ENCODE measurements at places on chromosomes 2 and 18. TPM values are rescaled to one million over a fixed set of nuclear protein-coding genes. Genes with fewer than 3 reads are reported as not detected.

GRCh38 chr18:42414756-42415454 is 459.9 kb downstream of the PIK3C3 start:
- DNase-seq, result no peak
- H3K4me1 ChIP-seq, result no peaks in the 10 kb centered on the region
- H3K36me3 ChIP-seq, result no peaks in the 10 kb centered on the region

DNA sequence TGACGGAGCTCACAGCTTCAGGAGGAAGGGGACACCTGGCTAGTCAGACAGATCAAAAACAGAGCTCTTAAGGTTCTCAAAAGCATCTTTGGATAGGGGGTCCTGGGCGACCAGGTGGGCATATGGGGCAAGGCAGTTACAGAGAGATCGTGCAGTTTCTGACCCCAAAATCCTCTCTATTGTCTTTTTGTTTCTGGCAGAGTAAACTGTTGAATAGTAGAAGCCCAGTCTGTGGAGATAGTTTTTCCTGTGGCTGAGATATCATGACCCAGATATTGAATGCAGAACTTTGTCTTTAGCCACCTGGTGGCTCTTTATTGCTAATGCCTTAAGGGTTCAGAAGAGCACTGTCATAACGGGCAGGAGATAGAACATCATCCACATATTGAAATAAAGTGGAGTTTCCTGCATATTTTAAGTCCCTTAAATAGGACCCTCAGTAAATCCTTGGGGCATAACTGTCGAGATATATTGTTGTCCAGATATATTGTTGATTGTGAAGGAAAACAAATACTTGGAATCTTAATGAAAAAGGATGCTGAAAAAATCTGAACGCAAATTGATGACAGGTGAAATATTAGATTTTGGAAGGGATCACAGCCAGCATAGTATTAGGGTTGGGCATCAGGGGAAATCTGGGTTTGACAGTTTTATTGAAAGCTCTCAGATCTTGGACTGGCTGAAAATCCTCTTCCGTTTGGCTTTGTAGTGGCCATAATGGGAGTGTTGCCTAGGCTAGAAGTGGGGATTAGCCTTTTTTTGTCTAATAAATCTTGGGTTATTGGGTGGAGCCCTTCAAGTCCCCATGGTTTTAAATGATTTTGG is 14.1 kb upstream of the ZDBF2 start:
- no peak for DNase-seq
- no peak overlapping the region for H3K27ac ChIP-seq
- peaks cover 17% of the 10 kb centered on the region for H3K27me3 ChIP-seq
- H3K4me3 ChIP-seq, result no peak overlapping the region
- no peaks in the 10 kb centered on the region for H3K36me3 ChIP-seq
- H3K4me1 ChIP-seq, result no peaks in the 10 kb centered on the region

The SNORC gene
- 2.5 TPM for total RNA-seq

GRCh38 chr18:3411854-3412268 is 38.1 kb upstream of the TGIF1 start:
- H3K4me3 ChIP-seq, result peak overlapping the region; percentile 20
- H3K27me3 ChIP-seq, result no peaks in the 10 kb centered on the region
- no peaks in the 10 kb centered on the region for H3K4me1 ChIP-seq
- peak; percentile 25 for DNase-seq
- no peak overlapping the region for H3K27ac ChIP-seq
- no peaks in the 10 kb centered on the region for H3K36me3 ChIP-seq

DNA sequence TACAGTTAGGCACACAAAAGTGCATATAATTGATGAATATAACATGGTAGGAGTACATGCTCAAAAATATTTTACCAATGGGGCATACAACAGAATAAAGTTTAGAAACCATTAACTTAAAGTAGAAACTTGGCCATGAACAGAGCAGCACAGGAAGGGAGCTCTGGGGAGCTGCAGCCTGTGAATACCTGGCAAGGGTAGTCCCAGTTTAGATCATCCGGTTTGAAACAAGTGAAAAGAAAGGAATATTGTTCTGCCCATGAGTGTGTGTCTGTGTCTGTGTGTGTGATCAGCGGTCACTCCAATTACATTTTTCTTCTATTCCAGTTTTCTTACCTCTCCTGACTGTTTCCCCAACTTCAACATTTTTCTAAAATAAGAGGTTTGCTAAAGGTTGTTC is 233.0 kb downstream of the ALK start:
- DNase-seq, result no peak
- H3K4me3 ChIP-seq, result no peak overlapping the region
- H3K27me3 ChIP-seq, result no peaks in the 10 kb centered on the region
- H3K36me3 ChIP-seq, result no peaks in the 10 kb centered on the region
- no peaks in the 10 kb centered on the region for H3K4me1 ChIP-seq

GRCh38 chr2:102137138-102137537 is 5.4 kb upstream of the IL1R1 start:
- no peak for DNase-seq
- no peak overlapping the region for H3K27ac ChIP-seq
- peaks cover 4% of the 10 kb centered on the region for H3K4me1 ChIP-seq
- no peak overlapping the region for H3K4me3 ChIP-seq

DNA sequence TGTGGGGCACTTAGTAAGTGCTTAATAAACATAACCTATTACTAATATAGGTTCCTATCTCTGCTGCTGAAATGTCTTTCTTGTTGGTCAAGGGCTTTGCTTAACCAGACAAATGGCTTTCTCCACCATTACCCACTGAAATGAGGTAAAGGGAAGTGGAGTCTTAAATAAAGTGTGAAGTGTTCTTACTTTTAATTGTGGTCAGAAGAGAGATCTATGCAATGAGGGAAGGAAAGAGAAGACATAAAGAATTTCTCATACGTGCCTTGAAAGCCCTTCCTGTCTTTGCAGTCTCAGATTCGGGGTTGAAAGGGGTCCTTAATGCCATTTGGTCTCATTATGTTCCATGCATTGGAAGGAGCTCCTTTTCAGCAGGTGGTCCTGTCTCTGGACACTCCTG is 6.9 kb upstream of the CXCR4 start:
- no peaks in the 10 kb centered on the region for H3K36me3 ChIP-seq
- no peak overlapping the region for H3K4me3 ChIP-seq
- DNase-seq, result no peak
- H3K27ac ChIP-seq, result no peak overlapping the region

The SERPINB13 gene
- not detected for total RNA-seq

GRCh38 chr18:66749481-66750035 is 145.7 kb upstream of the CDH19 start:
- H3K27ac ChIP-seq, result no peak overlapping the region
- H3K4me1 ChIP-seq, result no peaks in the 10 kb centered on the region
- no peaks in the 10 kb centered on the region for H3K36me3 ChIP-seq
- no peaks in the 10 kb centered on the region for H3K27me3 ChIP-seq
- DNase-seq, result no peak
